Suppressor macrophage (primary cell): ENCODE measurements at places on chromosomes 11 and 22.
A peak's percentile ranks its signal among the peaks of the same experiment; 100 is the strongest.

- no peak for DNase-seq
Measured at GRCh38 chr22:29617922-29618629, 14.6 kb downstream of the NF2 start.

DNA sequence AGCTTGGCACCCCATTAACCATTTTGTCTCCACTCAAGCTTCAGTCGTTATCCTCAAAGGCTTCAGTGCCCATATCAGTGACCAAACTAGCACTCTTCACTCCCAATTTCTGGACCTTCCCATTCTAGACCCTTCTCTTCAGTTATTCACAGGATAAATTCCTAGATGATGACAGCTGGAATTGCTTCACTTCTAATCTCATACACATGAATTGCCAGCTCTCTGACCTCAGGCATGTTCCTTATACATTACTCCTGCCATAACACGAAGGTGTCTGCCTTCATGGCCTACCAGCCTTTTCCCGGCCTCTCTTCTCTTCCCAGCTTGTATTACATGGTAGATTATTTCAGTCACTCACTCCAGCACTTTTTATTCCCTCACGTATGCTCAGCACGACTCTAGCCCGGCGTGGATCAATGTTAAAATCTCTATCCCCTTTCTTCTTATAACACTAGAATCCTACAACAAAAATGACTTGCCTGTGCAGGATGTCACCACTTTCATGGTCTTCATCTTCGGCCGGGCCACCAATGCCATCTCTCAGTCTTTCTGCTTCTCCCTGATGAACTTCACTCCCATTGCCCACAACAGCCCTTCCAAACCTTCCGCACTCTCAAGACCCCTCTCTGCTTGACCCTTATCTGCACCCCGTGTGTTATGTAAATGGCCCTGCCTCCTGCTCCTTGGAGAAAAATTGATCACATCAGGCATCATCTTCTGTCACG lies 36.9 kb downstream of the EIF3F start:
- DNase-seq = no peak

DNA sequence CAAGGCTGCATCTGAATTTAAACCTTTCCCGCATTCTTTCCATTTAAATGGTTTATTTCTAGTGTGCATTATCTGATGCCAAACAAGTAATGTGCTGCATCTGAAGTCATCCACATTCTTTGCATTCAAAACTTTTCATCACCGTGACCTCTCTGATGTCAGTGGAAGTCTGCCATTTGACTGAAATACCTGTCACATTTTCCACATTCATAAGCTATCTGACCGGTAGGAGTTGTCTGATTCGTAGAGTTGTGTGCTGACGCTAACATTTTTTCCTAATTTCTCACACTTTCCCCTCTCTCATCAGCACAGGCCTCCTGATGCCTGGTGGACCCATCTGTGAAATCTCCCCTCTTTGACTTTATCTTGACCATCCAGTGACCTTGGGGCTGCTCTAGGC lies 79.9 kb upstream of the BARX2 start:
- DNase-seq = no peak

DNA sequence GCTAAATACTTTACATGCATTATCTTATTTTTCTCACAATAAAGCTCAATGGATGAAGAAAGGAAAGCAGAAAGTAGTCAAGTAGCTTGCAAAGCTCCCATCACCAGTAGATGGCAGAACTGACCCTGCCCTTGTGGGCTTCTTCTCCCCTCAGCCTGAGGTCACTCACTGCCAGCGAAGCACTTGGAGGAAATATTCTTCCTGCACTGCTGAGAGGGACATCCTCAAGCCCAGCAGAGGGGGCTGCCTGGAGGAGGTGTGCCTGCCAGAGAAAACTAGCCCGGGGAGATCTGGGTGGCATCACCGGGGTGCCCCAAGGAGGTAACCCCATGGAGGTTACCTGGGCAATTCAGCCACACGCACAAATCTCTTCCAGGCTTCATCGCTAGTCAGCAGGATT lies 6.6 kb downstream of the APOL4 start:
- peak; percentile 67 for DNase-seq

- DNase-seq = no peak
Measured at GRCh38 chr11:92880381-92880780, 89.1 kb upstream of the MTNR1B start.
